Karpas-422 (cell line): ENCODE measurements at places on chromosomes 1 and 21. TPM values are rescaled to one million over a fixed set of nuclear protein-coding genes. Genes with fewer than 3 reads are reported as not detected.

DNA sequence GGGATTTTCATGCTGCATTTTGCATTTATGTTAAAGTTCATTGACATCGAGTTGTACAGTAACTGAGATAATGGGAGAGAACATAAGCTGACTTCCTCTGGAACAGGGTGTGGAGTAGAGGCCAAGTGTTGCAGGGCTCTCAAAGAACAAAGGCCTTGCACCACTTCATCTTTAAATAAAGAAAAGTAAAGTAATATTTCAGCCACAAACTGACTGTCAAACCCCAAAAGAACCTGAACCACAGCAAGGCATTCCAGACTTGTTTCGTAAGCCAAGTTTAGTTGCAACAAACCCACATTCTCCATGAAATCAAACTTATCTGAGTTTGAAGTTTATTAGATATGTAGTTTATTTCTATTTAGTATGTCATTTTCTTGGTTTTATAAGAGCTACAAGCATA lies 19.1 kb upstream of the HMGCS2 start:
- no peak for DNase-seq
- no peaks in the 10 kb centered on the region for H3K4me1 ChIP-seq
- no peak overlapping the region for H3K27ac ChIP-seq
- no peak overlapping the region for H3K4me3 ChIP-seq
- H3K36me3 ChIP-seq = no peaks in the 10 kb centered on the region

- no peaks in the 10 kb centered on the region for H3K4me1 ChIP-seq
- DNase-seq = no peak
- no peaks in the 10 kb centered on the region for H3K36me3 ChIP-seq
- H3K27me3 ChIP-seq = no peaks in the 10 kb centered on the region
- H3K27ac ChIP-seq = no peak overlapping the region
- no peak overlapping the region for H3K4me3 ChIP-seq
Measured at GRCh38 chr1:51115714-51116404, 13.8 kb downstream of the C1orf185 start.

GRCh38 chr21:34912022-34912945 lies 136.8 kb downstream of the RUNX1 start:
- H3K27ac ChIP-seq = no peak overlapping the region
- H3K36me3 ChIP-seq = no peaks in the 10 kb centered on the region
- no peaks in the 10 kb centered on the region for H3K27me3 ChIP-seq
- H3K4me3 ChIP-seq = no peak overlapping the region

GRCh38 chr1:213089924-213090677 lies 39.1 kb downstream of the RPS6KC1 start:
- DNase-seq = no peak
- H3K4me1 ChIP-seq = no peaks in the 10 kb centered on the region
- no peak overlapping the region for H3K27ac ChIP-seq

DNA sequence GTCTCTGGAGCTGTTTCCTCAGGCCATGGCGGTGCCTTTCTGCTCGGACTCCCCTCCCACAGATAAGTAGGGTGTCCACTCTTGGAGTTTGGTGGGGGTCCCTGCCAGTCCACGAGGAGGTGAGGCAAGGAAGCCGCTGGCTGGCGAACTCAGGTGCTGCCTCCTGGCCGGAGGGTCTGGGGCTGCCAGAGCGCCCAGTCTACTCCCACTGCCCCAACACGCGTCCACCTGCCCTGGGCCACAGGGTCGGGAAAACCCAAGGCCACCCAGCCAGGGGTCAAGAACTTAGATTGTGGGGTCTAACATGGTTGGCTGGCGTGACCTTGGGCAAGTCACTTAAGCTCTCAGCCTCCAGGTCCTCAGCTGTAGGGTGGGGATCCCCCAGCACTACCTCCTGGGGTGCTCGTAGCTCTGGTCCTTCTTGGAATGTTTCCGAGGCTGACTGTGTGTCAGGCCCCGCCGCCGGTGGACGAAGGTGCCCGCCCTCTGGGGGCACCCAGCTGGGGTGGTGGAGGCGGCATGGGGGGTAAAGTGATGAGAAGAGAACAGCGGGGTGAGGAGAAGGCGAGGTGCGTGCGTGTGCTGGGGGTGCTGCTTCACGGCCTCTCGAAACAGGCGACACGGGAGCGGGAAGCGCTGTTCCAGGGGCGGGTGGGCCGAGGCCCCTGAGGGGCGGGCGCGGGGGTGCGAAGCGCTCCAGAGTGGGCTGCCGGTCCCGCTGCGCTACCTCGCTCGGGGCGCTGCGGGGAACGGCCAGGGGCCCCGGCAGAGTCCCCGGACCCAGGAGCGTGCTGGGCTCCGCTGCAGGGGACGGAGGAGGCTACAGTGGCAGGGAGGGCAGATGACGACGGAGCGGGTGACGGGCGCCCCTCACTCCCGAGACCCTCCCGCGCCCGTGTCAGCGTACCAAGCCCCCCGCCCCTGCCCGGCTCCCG lies 1.2 kb downstream of the SH2D5 start:
- peaks cover 9% of the 10 kb centered on the region for H3K4me1 ChIP-seq
- H3K27ac ChIP-seq = no peak overlapping the region
- H3K27me3 ChIP-seq = no peaks in the 10 kb centered on the region
- peak overlapping the region; percentile 31 for H3K4me3 ChIP-seq
- no peaks in the 10 kb centered on the region for H3K36me3 ChIP-seq

GRCh38 chr1:202599669-202600431 lies 110.4 kb downstream of the SYT2 start:
- H3K4me3 ChIP-seq = no peak overlapping the region
- H3K27me3 ChIP-seq = no peaks in the 10 kb centered on the region
- DNase-seq = peak; percentile 79
- no peaks in the 10 kb centered on the region for H3K36me3 ChIP-seq

DNA sequence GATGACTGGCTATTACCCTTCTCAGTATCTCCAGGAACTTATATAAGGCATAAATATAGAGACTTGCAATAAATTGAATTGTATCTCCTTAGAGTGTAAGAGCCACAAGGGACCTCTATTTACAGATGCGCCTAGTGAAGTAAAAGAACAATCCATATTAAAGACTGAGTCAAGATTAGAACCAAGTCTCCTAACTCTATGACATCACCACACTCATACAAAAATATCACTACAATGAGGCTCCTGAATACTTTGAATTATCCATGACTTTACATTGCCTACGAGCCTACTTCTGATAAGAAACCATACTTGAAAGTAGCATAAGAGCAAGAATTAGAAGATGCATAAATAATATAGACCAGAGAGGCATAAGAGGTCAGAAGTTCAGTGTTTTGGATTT lies 18.8 kb downstream of the DPYD start:
- DNase-seq = no peak
- peaks cover 10% of the 10 kb centered on the region for H3K36me3 ChIP-seq
- no peak overlapping the region for H3K4me3 ChIP-seq
- H3K27me3 ChIP-seq = no peaks in the 10 kb centered on the region
- H3K27ac ChIP-seq = no peak overlapping the region

DNA sequence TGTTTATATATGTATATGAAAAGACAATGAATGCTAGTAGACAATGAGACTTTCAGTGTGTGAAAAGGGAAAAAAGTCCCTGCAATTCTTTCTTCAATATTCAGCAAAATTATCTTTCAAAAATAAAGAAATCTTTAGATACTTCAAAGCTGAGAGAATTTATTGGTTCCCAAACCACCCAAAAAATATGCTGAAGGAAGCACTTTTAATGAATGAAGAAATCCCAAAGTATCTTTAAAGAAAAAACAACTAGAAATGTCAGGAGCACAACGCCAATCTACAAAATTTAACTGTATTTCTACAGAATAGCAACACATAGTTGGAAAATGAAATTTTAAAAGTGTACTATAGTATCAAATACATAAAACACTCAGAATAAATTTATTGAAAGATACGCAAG lies 142.3 kb upstream of the CHRM3 start:
- no peaks in the 10 kb centered on the region for H3K36me3 ChIP-seq
- H3K27ac ChIP-seq = no peak overlapping the region
- DNase-seq = no peak
- H3K4me3 ChIP-seq = no peak overlapping the region
- no peaks in the 10 kb centered on the region for H3K4me1 ChIP-seq
- H3K27me3 ChIP-seq = no peaks in the 10 kb centered on the region

DNA sequence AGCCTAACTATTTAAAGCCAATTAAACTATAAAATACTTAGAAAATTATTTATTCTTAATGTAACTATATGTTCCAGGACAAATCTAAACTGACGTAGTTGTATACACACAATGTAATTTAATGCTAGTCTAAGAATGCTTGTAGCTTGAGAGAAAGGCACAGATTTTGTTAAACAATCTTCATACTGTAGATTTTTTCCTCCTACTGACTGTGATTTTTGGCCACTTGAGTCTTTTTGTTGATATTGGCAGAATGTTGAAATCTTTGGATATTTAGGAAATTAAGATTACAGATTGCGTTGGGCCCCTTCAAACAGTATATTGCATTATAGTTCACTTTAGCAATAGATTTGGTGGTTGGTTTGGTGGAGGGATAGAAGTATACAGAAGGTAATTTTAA lies 40.5 kb downstream of the ATF3 start:
- H3K4me3 ChIP-seq = no peak overlapping the region
- H3K27me3 ChIP-seq = no peaks in the 10 kb centered on the region
- no peak for DNase-seq
- no peaks in the 10 kb centered on the region for H3K4me1 ChIP-seq

DNA sequence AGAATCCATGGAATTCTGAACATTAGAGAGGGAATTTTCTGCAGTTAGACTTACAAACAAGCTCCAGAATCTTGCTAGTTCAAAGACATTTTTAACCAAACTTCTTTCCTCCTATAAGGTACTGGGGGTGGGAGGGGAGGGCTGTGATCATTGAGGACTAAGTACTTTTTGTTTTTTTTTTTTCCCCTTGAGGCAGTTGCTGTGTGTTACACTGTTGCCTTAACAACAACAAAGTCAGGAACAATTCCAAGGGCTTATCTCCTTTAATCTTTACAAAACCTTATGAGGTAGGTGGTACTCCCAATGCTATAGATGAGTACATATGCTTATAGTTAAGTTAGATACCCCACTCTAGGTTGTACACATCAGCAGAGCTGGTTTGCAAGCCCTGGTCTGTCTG lies 62.9 kb downstream of the PPP1R12B start:
- no peak overlapping the region for H3K4me3 ChIP-seq
- peaks cover 9% of the 10 kb centered on the region for H3K4me1 ChIP-seq
- no peaks in the 10 kb centered on the region for H3K36me3 ChIP-seq

- DNase-seq = no peak
- no peak overlapping the region for H3K4me3 ChIP-seq
- H3K4me1 ChIP-seq = no peaks in the 10 kb centered on the region
- no peaks in the 10 kb centered on the region for H3K27me3 ChIP-seq
Measured at GRCh38 chr1:97482022-97482421, 438.8 kb downstream of the DPYD start.

DNA sequence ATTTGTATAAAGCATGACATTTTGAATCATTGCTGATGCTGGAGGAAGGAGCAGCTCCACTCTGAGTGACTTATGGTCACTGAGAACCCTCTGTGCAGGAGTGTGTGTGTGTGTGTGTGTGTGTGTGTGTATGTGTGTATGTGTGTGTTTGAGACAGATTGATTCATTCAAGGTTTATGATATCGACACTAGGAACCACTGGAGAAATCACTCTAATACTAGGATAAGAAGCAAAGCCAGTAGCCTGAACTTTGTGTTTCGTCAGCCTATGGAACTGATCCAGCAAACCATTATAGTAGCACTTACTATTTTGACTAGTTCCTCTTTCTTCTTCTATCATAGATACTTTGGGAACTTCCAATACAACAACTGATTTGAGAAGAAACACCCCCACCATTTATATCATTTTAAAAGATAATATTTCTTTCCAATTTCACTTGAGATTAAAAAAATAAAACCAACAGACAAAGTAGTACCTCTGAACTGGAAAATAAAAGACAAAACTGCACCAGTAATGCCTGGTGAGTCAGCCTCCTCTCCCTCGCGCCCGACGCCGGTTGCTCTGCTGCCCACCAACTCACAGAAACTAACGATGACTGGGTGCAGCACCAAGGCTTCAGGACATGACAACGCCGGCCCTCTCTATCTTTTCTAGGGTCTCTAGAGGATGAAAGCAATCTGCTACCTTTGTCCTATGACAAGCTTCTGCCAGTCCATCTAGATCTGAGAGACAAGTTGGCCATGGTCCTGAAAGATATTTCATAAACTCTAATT lies 20.9 kb downstream of the SLAMF1 start:
- H3K4me1 ChIP-seq = peaks cover 60% of the 10 kb centered on the region
- DNase-seq = no peak
- no peak overlapping the region for H3K4me3 ChIP-seq
- no peaks in the 10 kb centered on the region for H3K27me3 ChIP-seq

DNA sequence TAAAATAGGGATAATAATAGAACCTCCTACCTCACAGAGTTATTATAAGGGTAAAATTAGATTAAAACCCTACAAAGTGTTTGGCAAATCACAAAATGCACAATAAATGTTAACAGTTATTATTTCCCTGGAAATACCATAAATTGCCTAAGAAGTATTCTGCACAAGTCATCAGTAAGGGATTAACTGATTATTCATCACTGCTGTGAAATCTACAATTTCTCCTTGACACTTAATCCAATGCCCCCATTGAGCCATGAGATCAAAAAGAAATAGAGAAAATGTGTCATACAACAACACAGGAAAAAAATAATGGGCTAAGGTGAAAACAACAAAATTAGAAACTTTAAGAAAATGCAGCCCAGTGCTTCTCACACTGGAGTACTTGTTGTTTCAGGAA lies 6.7 kb upstream of the SEC16B start:
- no peak overlapping the region for H3K27ac ChIP-seq
- no peak for DNase-seq
- no peaks in the 10 kb centered on the region for H3K36me3 ChIP-seq
- no peaks in the 10 kb centered on the region for H3K4me1 ChIP-seq
- no peaks in the 10 kb centered on the region for H3K27me3 ChIP-seq

DNA sequence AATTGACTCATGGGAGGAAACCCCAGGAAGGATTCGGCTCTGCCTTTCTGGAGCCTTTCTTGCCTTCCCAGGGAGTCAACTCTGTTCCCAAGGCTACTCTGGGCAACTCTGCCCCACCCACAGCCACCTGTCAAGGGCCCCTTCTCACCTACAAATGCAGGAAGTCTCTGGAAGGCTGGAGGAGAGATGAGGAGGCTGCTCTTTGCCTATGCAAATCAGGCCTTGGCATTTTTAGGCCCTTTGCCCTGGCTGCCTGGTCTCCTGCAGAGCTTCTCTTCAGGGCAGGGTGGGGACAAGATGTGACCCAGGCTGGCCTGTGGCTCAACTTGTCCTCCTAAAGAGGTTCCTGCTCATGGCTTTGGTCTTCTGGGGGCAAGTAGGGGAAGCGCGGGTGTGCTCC lies 5.4 kb downstream of the SLC6A9 start:
- peaks cover 64% of the 10 kb centered on the region for H3K4me1 ChIP-seq
- peak overlapping the region; percentile 51 for H3K4me3 ChIP-seq
- H3K27ac ChIP-seq = peak overlapping the region; percentile 86
- no peaks in the 10 kb centered on the region for H3K27me3 ChIP-seq
- DNase-seq = peak; percentile 83

PIGR gene
- not detected in 2 replicates for total RNA-seq

PTPRF gene
- total RNA-seq = not detected in 2 replicates

GCSAML gene
- not detected in 2 replicates for total RNA-seq

TRIM67 gene
- not detected in 2 replicates for total RNA-seq

FOXE3 gene
- not detected in 2 replicates for total RNA-seq

CYP4A22 gene
- not detected in 2 replicates for total RNA-seq
